CD4-positive, alpha-beta T cell treated with Interleukin-10 for 1 hour (primary cell): ENCODE measurements at places on chromosomes 11 and 22.

GRCh38 chr11:869399-870126 is 26.9 kb downstream of the TSPAN4 start:
- no peak for DNase-seq

DNA sequence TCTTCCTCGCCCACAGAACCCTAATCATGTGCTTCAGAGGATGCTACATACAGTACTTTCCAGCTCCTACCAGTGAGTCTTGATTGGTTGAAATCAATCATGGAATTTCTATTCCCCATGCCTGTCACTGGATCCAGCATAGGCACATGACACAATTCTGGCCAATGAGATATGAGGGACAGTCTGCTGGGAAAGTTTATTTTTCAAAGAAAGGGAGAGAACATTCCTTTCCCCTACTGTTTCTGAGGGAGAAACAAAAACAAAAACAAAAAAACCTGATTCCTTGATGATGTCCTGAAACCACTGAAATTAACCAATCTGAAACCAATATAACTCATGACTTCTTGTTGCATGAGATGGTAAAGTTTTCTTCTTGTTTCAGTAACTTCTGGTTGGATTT is 3.3 kb upstream of the RCN1 start:
- no peak for DNase-seq

DNA sequence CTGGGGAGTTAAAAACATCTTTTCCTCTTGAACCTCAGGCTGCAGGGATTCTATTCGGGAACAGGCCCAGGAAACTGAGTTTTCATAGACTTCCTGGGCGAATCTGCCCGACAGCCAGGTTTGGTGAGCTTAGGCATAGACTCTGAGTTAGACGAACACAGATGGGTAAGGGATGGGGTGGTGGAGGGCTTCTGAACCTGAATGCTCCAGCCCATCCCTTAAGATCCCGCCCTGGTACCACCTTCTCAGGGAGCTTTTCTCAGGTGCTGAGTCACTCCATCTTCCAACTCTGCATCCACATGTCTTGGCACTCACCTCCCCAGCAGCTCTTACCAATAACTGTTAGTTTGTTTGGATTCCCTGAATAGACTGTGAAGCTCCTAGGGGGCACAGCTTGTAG is 37.4 kb downstream of the MICAL2 start:
- no peak for DNase-seq

GRCh38 chr11:66617155-66617834 is 865 bp downstream of the RBM14 start:
- DNase-seq, result peak; percentile 65

GRCh38 chr11:115345840-115346239 is 158.4 kb downstream of the CADM1 start:
- DNase-seq, result no peak

DNA sequence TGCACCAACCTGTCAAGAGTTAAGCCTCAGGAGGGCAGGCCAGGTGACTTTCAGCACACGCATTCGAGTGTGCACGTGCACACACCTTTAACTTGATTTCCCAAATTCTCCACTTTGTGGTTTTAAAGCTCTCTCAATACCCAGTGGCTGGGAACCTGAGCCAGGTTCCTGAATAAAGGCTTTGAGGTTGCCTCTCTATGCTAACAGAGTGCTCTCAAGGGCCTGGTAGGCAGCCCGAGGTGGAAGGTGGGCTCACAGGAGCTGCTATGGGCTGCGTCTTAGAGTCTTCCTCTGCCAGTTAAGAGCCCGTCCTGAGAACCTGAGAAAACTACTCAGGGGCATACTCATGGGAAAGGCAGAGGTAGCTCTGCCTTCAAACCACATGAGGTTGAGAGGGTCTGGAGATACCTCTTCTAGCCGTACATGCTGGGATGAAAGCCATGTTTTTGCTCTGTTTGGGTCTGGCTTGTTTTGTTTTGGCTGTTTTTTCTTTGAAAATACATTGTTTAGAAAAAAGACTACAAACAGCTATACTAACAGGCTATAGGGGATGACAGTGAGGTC is 11.6 kb upstream of the SERPIND1 start:
- DNase-seq, result no peak

GRCh38 chr11:43177975-43178374 is 133.8 kb upstream of the API5 start:
- no peak for DNase-seq

DNA sequence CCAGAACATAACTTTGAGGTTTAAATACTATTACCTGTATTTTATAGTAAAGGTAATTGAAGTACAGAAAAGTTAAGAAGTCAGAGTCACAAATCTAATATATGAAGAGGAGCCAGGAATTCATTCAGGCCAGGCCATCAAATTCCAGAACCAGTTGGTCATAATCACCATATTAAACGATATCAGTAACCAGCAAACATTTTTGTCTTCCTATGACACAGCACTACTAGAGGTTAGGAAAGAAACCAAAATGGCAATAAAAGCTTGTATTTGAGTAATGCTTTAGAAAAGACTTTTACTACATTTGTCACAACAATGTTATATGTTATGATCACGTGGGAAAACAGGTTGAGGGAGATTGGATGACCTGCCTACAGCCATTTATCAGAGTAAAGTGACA is 62.2 kb downstream of the DKK3 start:
- no peak for DNase-seq

DNA sequence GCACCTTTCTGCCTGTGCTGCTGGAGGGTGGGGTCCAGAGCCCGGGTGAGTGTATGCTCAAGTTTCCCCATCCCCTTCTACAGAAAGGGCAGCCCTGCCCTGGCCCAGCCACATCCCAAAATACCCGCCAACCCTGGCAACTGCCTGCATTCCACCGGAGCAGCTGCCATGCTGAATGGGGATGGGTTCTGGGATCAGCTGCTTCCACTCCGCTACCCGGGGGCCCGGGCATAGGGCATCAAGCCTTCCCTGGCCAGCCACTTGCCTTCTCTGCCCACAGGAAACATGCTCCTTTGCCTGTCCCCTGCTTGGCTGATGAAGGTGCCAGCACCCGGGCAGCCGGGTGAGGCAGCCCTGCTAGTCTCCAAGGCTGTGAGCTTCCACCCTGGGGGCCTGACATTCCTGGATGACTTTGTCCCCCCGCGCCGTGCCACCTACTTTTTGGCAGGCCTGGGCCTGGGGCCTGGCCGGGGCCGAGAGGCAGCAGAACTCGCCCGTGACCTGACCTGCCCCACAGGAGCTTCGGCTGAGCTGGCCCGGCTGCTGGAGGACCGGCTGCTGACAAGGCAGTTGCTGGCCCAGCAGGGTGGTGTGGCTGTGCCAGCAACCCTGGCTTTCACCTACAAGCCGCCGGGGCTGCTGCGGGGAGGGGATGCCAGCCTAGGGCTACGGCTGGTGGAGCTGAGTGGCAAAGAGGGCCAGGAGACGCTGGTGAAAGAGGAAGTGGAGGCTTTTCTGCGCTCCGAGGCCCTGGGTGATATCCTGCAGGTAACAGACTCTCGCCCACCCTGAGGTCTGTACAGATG is 3.2 kb downstream of the CARNS1 start:
- no peak for DNase-seq

DNA sequence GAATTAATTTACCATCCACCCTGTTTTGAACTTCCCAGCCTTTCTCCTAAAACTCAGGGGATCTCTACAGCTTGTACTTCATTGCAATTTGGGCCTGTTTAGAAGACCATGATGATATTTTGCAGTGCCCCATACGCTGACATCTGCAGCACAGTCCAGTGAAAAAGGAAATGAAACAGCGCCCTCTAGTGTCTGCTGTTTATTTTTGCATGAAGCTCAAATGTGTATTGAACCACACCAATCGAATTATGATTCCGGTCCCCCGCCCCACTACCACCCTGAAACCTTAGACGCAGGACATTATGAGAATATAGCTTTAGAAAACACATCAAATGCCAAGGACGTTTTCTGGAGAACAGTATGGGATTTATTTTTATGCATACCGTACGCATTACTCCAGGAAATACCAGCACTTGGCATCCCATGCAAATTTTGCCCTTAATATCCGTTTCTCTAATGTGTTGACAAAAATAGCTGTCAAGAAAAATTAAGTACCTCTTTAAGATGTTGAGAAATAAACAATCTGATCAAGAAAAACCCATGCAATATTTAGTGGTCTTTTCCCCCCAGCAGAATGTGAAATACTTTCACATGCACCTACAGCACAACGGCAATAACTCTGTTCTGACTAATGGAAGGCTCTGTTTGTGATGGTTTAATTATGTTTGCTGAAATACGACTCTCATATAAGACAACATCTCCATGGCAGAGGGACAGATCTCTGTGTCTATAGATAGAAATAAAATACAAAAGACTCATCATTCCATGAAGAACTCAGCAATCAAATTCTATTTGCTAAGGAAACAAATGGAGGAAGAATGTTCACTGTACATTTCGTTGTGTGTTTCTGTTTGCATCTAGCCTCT is 93.9 kb downstream of the TECTA start:
- peak; percentile 71 for DNase-seq

- DNase-seq, result no peak
These were observed 17.3 kb downstream of the RNF121 start for GRCh38 chr11:71946144-71946571.

DNA sequence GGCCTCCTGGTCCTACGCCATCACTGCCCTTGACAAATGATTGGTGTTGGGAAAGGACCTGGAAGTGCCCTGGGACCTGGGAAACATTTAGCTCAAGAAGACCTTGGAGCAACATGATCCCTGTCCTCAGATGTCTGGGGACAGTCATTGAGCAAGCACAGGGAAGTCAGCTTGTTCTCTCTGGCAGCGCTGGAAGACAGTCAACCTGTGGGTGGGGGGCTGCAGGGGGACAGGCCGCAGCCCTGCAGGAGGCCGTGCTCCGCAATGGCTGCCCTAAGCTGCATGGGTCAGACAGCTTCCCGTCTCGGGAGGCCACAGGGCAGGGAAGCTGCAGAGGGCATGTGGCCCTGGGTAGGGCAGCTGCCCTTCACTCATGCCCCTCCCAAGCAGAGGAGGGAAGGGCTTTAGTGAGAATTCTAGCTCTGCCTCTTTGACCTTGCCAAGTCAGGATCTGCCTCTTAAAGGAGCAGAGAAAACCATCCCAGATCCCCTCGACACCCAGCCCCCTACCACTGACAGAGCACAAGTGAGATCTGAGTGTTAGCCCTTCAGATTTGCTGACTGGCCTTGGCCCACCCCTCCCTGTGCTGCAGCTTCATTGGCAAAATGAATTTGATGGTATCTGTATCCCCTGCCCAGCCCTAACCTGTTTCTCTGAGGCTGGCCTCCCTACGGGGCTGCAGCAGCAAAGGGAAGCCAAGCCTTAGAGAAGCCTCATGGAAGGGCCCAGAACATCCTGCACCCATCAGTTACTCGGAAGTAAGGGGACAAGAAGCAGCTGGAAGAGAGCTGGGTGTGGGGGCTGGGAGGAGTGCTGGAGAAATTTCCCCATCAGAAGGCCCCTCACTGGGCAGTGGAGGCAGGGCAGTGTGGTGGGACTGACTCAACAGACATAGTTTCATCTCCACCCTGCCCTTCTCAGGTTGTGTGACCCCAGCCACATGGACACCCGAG is 6.2 kb upstream of the SREBF2 start:
- DNase-seq, result no peak

- no peak for DNase-seq
These were observed 12.1 kb upstream of the APOA1 start for GRCh38 chr11:116849486-116849885.
